ENCODE measurements at places on chromosomes 7 and 10.

- peak; percentile 46 for DNase-seq
These were observed 104.5 kb downstream of the CCSER2 start for GRCh38 chr10:84432891-84433290.

DNA sequence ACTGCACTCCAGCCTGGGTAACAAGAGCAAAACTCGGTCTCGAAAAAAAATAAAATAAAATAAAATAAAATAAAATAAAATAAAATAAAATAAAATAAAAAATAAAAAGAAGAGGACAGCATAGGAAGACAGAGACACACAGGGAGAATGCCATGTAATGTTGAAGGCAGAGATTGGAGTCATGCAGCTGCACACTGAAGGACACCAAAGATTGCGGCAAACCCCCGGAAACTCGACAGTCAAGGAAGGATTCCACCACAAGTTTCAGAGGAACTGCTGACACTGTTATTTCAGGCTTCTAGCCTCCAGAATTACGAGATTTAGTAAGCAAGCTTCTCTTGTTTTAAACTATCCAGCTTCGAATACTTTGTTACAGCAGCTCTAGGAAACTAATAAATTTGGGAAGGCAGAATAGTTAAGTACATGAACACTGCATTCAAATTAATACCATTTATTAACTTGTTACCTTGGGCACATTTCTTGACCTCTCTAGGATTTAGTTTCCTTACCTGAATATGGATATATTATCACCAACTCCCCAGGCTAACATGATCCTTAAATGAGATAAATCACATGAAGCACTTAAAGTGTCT, 9.5 kb downstream of the CPED1 start:
- no peak for DNase-seq

DNA sequence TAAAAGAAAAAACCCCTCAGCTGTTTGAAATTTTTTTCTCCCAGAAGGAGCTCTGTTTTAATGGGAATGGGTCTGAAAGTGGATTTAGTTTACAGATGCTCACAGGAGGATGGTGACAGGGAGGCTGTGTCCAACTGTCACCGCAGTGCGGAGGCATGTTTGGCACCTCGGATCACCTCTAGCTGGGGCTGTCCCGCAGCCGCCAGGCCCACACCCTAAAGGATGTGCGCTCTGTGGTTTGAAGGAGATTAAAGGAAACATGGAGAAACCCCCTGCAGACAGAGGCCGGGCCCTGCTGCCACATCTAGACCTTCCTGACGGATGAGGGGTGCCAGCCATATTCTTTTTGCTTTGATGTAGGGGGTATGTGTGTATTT, 160.6 kb downstream of the DNAJB6 start:
- no peak for DNase-seq

DNA sequence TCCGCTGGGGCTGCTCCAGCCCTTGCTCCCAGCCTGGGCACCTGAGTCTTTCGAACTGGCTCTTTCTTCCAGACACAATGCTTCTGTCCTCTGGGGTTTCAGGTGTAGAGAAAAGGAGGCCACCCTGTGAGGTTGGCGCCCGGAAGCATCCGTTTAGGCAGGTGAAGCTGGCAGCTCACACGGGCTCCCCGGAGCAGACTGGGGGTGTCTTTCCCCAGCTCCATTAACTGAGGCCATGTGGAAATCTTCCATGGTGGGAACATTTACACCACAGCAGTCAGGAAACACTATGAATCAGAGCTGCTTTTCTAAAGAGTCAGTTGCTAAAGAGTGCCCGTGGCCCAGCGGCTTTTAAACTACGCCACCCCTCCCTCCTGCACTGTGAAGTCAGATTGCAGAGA, 29.2 kb downstream of the PRKAG2 start:
- DNase-seq, result no peak

DNA sequence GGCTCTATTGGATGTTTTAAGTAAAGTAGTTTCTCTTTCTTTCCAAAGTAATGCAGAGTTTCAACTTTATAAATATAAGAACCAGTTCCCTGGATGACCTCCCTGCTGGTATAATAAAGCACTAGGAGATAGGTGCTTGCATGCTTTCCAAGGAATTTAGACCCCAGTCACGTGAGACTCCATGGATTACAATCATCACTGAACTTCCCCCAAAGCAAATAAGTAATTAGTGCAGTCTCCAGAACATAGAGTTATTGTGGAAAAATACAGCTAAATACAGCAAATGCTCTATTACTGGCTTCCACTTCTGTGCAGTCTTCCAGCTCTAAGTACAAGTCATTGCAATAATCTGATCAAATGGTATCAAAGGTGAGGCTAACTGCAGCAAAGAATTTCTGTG, 220.2 kb upstream of the STEAP1 start:
- DNase-seq, result no peak

- peak; percentile 73 for DNase-seq
These were observed 78.7 kb upstream of the ARID5B start for GRCh38 chr10:61822781-61823230.

DNA sequence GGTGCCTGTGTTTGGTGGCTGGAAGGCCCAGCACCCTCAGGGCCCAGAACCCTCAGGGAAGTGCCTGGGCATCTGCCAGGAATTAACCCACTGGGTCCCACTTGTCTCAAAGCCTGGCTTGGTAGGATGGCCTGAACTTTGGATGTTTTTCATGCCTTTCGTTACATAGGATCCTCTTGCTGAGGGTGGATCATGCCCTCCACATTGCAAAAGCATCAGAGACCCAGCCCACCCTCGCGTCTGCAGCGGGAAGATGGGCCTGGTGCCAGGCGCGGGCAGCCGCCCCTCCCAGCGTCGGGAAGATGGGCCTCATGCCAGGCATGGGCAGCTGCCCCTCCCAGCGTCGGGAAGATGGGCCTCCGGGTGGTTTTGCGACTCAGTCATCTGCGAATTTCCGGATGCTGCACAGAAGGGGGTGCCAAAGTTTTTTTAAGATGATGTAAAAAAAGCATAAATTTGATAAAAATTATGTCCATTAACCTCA, 51.9 kb upstream of the PRKAR1B start:
- no peak for DNase-seq

DNA sequence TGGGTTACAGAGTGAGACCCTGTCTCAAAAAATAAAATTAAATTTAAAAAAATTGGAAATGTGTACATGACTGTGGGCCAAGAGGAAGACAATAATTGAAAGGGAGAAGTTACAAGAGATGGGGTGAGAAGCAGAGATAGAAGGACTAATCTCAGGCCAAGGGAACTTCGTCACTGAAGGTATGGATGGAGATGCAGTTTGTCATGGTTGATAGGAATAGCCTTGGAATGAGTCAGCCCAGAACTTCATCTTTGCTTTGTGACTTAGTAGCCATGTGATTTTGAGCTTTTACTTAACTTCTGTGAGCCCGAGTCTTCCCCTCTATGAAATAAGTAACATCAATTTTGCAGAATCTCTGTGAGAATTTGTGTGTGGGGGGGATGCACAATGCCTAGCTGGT, 6.5 kb upstream of the PODXL start:
- DNase-seq, result no peak

- DNase-seq, result peak; percentile 70
These were observed 291.2 kb upstream of the MEOX2 start for GRCh38 chr7:15977663-15978062.

- DNase-seq, result no peak
These were observed 99.3 kb downstream of the DGKI start for GRCh38 chr7:137747359-137748031.

Data from fibroblast of upper back skin (primary cell).